ENCODE measurements at places on chromosomes 5 and 9. TPM values are rescaled to one million over a fixed set of nuclear protein-coding genes. Genes with fewer than 3 reads are reported as not detected.
A peak's percentile ranks its signal among the peaks of the same experiment; 100 is the strongest.

DNA sequence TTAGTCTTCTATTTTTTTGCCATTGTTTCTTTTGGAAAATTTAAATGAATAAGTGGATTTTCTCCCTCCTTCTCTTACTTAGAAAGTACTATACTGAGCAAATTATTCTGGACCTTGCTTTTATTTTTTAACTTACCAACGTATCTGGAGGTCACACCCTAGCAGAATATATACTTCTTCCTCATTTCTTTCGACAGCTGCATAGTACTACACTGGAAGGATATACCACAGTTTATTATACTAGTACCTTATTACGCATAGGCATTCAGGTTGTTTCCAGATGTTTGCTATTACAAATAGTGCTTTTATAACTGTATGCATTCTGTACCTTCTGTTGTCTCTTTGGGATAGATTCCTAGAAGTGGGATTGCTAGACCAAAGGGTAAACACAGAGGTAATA, 16.7 kb downstream of the RC3H2 start:
- DNase-seq: no peak

- DNase-seq: no peak
Observed at GRCh38 chr5:160488394-160489325, 67.0 kb downstream of the PTTG1 start.

GRCh38 chr9:70006306-70006705, 37.3 kb upstream of the MAMDC2 start:
- DNase-seq: no peak

DNA sequence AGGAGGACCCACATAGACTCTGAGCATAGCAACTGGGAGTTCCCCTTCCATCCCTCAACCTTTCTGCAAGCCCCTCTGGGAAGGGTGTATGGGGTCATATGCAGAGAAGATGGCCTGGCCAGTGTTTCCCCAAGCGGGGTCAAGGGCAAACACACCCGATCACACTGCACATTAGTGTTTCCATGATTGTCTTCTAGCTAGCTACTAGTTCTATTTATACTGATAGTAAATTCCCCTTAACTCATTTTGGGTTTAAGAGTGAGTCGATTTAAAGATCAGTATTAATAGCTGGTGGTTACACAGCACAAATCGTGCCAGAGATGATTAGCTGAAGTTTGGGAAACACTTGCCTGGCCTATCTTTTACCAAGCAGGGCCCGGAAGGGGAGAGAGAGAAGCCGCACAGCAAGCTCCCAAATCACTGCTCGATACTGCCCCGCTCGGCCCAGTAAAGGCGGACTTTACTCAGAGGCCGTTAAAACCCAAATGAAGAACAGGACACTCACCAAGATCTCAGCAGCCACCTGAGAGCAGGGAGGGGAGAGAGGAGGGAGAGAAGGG, 29.4 kb upstream of the TNIP1 start:
- DNase-seq: no peak

- DNase-seq: no peak
Observed at GRCh38 chr5:123951582-123951977, 439.6 kb downstream of the CSNK1G3 start.

GRCh38 chr9:72440992-72441847, 76.2 kb upstream of the ZFAND5 start:
- no peak for DNase-seq

GRCh38 chr5:168047043-168047668, 244.3 kb upstream of the WWC1 start:
- no peak for DNase-seq

- no peak for DNase-seq
Observed at GRCh38 chr5:167819406-167819805, 472.0 kb upstream of the WWC1 start.

GRCh38 chr5:123429221-123429954, 6.2 kb upstream of the CEP120 start:
- no peak for DNase-seq

GRCh38 chr5:68287976-68288706, 72.6 kb downstream of the PIK3R1 start:
- peak; percentile 60 for DNase-seq

GRCh38 chr9:96574931-96575351, 44.7 kb downstream of the CDC14B start:
- no peak for DNase-seq

DNA sequence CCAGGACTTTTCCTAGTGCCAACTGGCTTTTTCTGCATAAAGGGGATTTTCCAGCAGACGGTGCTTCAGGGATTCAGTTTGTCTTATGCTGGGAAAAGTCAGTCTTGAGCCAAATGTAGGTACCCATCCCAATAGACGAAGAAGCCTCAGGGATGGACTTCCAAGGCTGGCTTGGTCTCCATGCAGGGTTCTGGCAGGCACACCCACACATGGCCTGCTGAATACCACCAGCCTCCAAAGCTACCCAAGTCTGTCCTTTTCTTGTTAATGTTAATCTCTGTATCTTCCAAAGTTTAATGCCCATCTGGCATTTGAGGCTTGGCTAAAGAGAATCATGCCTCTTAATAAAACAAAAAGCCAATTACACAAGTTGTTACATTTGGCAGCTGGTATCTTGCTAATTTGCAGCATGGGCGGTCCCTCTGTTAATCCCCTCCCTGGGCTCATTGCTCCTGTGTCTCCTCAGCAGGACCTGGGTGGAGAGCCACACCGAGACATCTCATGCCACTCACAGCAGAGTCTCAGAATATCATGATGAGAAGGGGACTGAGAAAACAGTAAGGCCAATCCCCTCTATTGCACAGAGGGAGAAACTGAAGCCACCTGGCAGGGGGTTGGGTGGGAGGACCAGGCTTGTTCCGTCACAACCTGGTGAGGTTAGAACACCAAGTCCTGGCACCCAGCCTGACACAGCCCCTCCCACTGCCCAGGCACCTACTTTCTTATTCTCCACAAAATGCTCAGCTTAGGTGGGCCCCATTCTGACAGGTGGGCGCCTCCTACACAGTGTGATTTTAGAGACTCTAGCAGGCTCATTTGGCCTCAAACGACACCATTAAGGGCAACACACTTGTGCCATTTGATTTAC, 243.2 kb downstream of the FSTL4 start:
- DNase-seq: no peak

GRCh38 chr5:149117970-149118369, 23.3 kb upstream of the ABLIM3 start:
- DNase-seq: no peak

GRCh38 chr5:16906255-16906654, 29.8 kb downstream of the MYO10 start:
- no peak for DNase-seq

GRCh38 chr5:134119720-134120119, 5.2 kb downstream of the TCF7 start:
- DNase-seq: no peak

GRCh38 chr5:160287378-160288051, 24.8 kb downstream of the CCNJL start:
- no peak for DNase-seq

GRCh38 chr5:32089146-32090000, 84.7 kb downstream of the GOLPH3 start:
- no peak for DNase-seq

DNA sequence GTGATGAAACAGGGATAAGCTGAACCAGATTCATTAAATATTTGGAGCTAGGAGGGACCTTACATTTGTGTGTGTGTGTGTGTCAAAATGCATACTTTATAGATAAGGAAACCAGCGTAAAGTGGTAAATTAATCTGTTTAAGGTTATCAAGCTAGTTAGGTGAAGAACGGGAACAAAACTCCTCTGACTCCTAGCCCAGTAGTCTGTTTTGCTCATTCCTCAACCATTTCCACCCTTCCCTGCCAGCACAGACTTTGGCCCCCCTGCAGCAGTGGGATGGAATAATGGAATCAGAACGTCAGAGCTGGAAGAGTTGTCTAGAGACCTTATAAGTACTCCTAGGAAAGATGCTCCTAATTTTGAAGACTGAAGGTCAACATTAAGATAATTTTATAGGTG, 6.5 kb downstream of the AGXT2 start:
- DNase-seq: no peak

GRCh38 chr5:131286400-131286715, 22.5 kb downstream of the CDC42SE2 start:
- DNase-seq: no peak

GRCh38 chr9:19154135-19154612, 26.9 kb upstream of the PLIN2 start:
- no peak for DNase-seq

- DNase-seq: no peak
Observed at GRCh38 chr9:219670-220365, 5.2 kb downstream of the DOCK8 start.

DNA sequence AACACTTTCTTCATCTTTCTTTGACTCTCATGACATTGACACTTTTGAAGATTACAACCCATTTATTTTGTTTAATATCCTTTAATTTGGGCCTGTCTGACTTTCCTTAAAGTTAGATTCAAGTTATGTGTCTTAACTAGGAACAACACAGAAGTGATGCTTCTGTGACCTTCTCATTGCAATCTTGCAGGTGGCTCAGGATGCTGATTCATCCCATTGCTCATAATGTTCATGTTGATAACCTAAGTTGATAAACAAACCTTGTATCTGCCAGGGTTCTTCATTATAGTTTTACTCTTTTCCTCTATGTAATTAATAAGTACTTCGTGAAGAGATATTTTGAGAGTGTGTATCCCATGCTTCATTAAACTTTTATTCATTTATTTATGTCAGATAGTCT, 107.2 kb upstream of the SHB start:
- no peak for DNase-seq

- no peak for DNase-seq
Observed at GRCh38 chr5:38371596-38371995, 113.2 kb downstream of the EGFLAM start.

DNA sequence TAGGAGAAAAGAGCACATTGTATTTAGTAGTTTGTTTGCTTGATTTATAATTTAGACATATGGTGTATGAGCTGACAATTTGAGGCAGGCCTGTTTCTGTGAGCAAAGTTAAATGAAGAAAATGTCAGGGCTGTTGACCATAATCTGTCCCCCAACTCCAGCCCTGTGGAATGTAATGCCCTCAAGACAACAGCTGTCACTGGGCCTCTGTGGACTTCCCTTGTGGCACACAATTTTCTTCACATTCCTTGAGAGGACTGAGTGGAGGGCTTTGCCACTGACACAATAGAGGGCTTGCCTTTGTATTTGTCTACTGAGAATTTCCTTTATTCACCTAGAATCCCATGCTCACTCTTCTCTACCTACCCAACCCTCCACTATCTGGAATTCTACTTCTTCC, 141.2 kb upstream of the CD180 start:
- DNase-seq: no peak

- no peak for DNase-seq
Observed at GRCh38 chr5:34660444-34660843, 4.3 kb downstream of the RAI14 start.

- no peak for DNase-seq
Observed at GRCh38 chr5:68379275-68380036, 163.9 kb downstream of the PIK3R1 start.

DNA sequence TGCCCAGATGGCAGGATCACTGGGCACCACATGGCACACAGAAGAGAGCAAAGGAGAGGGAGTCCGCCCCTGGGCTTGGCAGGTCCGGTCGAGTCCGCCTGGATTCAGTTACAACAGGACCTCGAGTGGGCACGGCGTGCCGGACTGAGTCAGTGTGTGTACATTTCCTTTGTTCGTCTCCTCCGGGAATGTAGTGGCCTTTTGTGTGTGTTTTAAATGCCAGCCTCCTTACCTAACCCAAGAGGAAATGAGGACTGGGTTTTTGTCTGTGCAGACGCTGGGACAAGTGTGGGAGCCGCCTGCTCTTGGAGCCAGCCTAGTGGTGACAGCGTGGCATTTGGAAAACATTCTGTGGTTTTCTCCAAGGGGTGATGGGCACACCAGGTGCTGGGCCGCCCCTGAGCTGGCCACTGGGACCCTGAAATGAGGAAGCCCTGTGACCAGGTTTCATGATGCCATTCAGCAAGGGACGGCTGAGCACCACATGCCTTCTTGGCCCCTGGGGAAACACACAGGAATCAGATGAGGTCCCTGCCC, 9.6 kb downstream of the NEK6 start:
- no peak for DNase-seq

- no peak for DNase-seq
Observed at GRCh38 chr5:110916381-110917049, 155.0 kb upstream of the TSLP start.

DNA sequence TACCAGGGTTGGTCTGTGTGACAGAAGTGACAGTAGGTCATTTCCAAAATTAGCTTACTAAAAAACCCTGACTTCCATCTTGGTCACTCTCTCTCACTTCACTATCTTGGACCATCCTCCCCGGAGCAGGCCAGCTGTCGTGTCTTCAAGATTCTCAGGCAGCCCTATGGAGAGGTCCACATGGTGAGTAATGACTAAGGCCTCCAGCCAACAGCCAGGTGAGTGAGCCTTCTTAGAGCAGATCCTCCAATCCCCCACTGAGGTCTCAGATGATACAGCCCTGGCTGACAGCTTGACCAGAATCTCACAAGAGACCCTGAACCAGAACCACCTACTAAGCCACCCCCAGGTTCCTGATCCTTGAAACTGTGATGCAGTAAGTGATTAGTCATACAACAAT, 92.0 kb downstream of the DCP2 start:
- no peak for DNase-seq

GRCh38 chr9:78064075-78064474, 32.5 kb upstream of the GNAQ start:
- no peak for DNase-seq

Gene F2RL2
- total RNA-seq: not detected

Gene NADK2
- total RNA-seq: 14.1 TPM

Gene CATSPER3
- 0.94 TPM for total RNA-seq

Gene MIGA2
- total RNA-seq: 84.2 TPM

Gene CCL21
- total RNA-seq: not detected

Gene GARNL3
- total RNA-seq: 6.6 TPM

Gene HK3
- total RNA-seq: 3.1 TPM

Gene NXNL2
- total RNA-seq: not detected

Gene ABO
- not detected for total RNA-seq

Gene CETN3
- 15.9 TPM for total RNA-seq

Gene TLE1
- 0.49 TPM for total RNA-seq

Gene FEM1C
- 17.4 TPM for total RNA-seq

Gene SHOC1
- not detected for total RNA-seq

Gene WHRN
- total RNA-seq: 8.4 TPM

Gene ANGPTL2
- not detected for total RNA-seq

Gene CNTNAP3B
- total RNA-seq: not detected

Gene GCNT4
- 30.8 TPM for total RNA-seq
